NCI-H526 treated with DMSO at 0.1 percent for 48 hours (cell line): ENCODE measurements at places on chromosomes 11 and 22.
A peak's percentile ranks its signal among the peaks of the same experiment; 100 is the strongest.

- peak; percentile 33 for DNase-seq
Measured at GRCh38 chr22:35154937-35155387, 89.0 kb downstream of the ISX start.

DNA sequence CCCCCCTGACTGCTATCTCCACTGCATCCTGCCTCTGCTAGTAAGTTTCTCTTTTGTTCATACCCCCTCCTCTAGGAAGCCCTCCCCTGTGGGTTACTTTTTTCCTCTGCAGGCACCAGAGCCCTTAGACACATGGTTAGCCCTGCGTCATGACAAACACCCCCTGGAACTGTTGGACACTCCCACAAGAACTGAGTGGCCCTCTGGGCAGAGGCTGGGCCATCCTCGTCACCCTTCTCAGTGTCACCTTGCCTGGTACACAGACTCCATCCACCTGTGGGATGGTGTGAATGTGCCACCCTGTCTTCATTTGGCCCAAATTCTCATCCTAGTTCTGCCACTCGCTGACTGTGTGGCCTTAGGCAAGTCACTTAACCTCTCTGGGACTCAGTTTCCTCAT lies 4.1 kb upstream of the RAB3IL1 start:
- no peak for DNase-seq

GRCh38 chr22:37675930-37676735 lies 697 bp downstream of the LGALS1 start:
- DNase-seq: no peak

GRCh38 chr22:27159716-27160295 lies 502.4 kb downstream of the MIAT start:
- no peak for DNase-seq

DNA sequence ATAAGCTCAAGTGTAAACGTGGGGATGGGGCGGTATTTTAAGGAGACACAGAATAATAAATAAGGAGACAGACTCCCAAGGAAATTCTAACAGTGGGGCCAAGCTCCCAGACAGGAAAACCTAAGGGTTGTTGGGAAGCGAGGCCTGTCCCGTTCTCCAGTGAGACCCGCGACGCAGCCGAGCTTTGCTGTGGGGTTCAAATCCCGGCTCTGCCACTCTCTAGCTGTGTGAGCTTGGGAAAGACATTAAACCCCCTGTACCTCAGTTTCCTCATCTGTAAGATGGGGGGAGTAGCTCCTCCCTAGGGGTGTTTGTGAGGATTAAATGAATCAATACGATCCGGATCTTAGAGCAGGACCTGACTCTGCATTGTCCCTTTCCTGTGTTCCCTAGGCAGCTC lies 106.8 kb downstream of the TRIM29 start:
- no peak for DNase-seq

GRCh38 chr22:35498026-35498800 lies 42.4 kb upstream of the RASD2 start:
- no peak for DNase-seq

- no peak for DNase-seq
Measured at GRCh38 chr11:43012606-43013005, 299.2 kb upstream of the API5 start.

DNA sequence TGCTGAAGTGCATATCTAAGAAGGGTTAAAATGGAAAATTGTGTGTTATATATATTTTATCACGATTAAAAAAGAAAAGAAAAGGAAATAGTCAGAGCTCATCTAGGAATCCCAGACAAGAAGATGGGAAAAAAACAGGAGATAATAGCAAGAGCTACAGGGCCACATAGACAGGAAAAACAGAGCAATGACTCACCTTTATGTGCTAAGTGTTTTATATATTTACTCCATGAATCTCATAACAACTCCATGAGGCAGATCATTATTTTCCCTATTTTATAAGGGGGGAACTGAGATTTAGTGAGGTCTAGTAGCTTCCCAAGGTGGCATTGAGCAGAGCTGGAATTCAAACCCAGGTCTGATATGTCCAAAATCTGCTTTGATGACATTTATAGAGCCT lies 18.1 kb upstream of the ELF5 start:
- no peak for DNase-seq

GRCh38 chr11:10931761-10932670 lies 74.2 kb upstream of the ZBED5 start:
- DNase-seq: no peak

DNA sequence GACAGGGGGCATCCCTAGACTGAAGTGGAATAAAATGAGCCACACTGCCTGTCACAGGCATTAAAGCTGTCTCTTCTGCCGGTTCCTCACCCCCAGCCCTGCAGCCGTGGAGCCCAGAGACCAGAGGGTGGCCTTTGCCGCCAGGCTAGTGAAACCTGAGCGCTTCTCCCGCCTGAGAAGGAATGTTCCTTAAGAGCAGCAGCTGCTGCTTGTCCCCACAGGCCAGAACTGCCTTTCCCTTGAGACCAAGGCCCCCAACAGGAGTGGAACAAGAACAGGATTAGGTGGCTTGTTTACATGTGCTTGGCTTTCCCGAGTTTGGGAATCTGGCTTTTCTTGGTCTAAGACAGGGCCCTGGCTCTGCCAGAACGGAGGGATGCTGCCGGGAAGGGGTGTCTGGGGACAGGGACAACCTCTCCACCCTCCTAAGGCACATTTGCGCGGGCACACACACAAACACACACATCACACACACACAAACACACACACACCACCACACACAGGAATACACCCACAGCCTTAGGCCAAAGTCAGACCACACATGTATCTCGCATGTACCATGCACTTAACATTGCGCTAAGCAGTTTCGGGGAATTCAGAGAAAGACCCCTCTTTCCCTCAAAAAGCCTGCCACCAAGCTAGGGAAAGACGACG lies 91.8 kb downstream of the FEZ1 start:
- DNase-seq: no peak

GRCh38 chr11:95641495-95641894 lies 148.1 kb downstream of the FAM76B start:
- no peak for DNase-seq

DNA sequence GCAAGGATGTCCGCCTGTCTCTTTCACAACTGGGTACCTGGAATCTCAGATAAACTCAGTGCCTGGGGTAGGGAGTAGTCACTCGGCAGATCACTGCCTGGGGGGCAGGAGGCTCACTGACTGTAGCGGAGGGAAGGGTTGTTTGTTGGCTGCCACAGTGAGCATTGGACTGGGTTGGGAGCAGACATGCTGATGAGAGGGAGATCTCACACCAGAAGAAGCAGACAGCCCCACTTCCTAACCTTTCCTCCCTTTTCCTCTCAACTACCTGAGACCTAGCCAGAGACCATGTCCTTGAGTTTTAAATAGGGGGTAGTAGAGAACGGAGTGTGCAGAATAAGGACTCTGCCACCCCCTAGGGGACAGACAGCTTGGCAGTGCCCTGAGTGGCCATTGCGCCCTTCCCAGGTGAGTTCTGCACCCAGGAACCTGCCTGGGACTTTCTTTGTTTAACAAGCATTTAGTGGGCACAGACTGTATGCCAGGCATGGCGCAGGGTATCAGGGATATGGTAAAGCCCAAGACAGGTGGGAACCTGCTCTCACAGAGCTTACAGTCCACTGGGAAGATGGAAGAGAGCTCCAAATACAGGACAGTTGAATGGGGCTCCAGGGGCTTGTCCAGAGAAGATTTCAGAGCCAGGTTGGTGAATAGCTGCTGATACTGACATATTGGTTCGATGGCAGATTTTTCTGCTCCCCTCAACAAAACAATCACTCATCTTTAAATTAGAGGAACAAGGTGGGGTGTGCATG lies 115.7 kb upstream of the NNMT start:
- DNase-seq: peak; percentile 84

DNA sequence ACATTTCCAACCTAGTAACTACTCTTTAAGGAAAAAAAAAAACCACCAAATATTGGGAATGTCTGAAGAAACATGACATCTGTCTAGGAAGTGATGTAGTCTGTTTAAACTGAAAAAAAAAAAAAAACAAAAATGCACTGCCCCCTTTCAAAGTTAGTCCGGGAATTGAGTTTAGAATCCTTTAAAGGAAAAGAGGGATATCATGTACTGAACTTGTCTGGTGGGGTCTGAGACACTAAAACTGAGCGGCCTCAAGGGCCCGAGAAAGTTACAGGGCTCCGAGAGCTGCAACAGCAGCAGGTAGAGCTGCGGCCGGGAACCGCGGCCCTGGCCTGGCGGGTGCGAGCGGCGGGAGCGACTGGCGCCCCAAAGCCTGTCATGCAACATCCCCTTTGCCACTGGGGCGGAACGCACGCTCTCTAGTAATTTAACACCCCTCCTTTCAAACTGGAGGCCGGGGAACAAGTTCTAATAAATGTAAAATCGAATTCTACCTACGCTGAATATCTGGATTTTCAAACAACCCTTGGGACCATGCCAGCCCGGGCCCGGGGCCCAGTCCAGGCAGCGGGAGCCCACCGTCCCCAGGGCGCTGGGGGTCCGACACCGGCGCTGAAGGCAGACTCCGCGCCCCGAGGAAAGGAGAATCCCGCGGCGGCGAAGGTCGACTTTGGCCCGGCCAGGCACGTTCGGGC lies 736 bp downstream of the RDX start:
- peak; percentile 89 for DNase-seq

GRCh38 chr11:396948-397548 lies 3.0 kb downstream of the PKP3 start:
- peak; percentile 50 for DNase-seq

GRCh38 chr22:46674906-46675305 lies 54.7 kb downstream of the GRAMD4 start:
- DNase-seq: no peak

GRCh38 chr11:19921976-19922688 lies 209.5 kb downstream of the NAV2 start:
- no peak for DNase-seq

DNA sequence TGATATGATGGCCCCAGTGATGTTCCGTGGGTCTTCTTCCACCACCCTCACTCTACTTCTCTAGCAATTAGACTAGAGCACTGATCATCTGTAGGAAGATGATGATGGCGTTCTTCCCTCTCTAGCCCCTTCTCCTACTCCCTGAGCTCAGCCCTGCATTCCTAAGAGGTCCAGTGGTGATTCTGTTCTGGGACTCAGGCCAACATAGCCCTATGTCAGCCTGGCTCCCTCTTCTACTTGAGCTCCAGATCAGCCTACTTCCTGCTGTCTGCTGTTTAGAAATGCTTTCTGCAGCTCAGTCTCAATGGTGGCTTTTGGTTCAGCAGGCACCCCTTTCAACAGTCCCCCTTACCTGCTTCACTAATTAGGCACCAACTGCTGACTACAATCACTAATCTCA lies 86.1 kb upstream of the ZBED5 start:
- DNase-seq: no peak

- DNase-seq: no peak
Measured at GRCh38 chr11:69642549-69642912, 1.6 kb downstream of the CCND1 start.

DNA sequence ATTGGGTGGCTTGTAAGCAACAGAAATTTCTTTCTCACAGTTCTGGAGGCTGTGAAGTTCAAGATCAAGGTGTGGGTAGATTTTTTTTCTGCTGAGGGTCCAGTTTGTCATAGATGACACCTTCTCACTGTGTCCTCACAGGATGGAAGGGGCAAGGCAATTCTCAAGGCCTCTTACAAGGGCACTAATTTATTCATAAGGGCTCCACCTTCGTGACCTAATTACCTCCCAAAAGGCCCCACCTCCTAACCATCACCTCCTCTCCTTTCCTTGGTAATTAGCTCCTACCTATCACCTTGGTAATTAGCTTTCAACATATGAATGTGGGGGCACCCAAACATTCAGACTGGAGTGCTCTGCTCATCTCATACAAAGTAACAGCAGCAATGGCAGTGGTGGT lies 92.3 kb upstream of the CD44 start:
- no peak for DNase-seq

GRCh38 chr11:22922672-22923071 lies 62.4 kb upstream of the CCDC179 start:
- DNase-seq: no peak

DNA sequence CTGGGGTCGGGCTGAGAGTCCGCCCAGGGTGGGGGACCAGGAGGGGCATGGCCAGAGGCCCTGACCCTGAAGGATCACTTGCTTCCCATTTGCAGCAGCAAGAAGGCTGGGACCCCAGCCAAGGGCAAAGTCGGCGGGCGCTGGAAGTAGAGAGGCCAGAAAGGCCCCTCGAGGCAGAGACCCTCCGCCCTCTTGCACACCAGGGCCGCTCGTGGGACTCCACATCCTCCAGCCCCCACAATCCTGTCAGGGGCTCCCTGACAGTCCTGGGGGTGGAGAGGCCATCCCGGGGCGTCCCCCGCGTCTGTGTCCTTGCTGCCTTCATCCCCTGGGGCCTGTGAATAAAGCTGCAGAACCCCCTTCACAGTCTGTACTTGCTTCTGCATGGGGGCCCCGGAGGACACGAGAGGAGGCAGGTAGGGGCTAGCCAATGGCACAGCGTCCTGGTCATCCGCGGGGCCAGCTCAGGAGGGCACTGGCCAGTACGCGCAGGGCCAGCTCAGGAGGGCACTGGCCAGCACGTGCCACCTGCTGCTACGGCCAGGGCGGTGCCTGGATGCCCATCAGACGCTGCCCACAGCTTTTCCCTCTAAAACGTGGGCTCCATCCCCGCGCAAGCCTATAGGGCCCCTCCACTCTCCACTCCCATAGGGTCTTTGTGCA lies 8.7 kb upstream of the MRPL23 start:
- no peak for DNase-seq

DNA sequence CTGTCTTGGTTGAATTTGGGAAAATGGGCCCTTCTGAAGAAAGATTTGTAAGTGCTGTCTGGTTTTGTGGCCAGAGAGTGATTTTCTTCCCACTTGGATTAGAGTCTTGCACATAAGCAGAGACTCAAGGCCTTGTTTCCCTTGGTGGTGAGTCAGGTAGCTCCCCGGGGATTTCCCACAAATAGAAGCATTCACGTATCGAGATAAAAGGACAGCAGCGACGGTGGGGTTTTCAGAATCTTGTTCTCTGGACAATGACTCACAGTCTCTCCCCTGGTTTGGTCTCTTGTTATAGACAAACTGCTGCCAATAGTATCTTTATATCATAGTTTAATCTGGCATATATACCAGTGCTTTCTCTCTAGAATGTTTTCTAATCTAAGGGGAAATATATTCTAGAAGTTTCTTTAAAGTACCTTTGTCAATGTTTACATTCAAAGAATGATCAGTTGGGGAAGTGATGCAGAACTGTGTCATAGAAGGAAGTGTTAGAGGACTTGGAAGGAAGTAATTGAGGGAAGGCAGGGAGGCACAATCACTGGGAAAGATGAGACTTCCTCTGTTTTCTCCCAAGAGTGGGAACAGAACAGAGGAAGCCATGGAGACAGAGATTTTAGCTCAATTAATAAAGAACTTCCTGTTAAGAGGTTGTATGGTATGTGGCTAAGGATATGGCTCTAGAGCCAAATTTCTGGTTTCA lies 18.1 kb downstream of the POLA2 start:
- no peak for DNase-seq

DNA sequence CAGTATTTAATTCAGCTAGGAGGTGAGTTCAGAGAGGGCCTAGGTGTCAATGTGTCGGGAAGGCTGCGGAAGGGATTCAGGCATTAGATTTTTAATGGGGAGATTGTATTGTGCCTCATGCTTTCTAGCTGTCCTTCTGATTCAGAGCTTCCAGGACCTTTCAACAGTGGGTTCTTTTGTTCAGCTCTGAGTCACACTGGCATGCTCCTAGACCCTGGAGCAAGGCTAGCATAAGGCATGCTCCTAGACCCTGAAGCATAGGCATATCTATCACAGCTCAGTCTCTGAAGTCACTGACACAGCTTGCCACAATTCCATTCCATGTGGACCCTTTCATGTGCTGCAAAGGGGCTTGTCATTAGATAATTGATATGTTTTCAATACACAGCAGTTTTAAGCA lies 396.9 kb downstream of the RAB38 start:
- DNase-seq: no peak

GRCh38 chr22:32985899-32986765 lies 72.0 kb downstream of the SYN3 start:
- peak; percentile 10 for DNase-seq
